ENCODE measurements at places on chromosomes 4 and X. TPM values are rescaled to one million over a fixed set of nuclear protein-coding genes. Genes with fewer than 3 reads are reported as not detected.

DNA sequence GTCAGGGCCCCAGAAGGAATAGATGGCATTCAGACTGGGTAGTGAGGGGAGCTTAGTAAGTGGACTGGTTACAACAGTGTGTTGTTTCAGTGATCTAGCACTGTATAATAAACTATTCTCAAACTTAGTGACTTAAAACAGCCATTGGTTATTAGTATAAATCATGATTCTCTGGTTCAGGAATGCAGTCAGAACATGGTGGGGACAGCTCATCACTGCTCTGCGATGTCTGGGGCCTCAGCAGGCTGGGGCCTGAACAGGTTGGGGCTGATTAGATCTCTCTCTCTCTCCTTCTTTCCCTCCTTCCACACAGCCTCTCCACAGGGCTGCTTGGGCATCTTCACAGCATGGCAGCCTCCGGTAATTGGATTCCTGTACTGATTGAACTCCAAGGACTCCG lies 160.4 kb downstream of the GATB start:
- H3K27ac ChIP-seq, result no peak overlapping the region
- H3K27me3 ChIP-seq, result no peaks in the 10 kb centered on the region
- H3K36me3 ChIP-seq, result no peaks in the 10 kb centered on the region
- DNase-seq, result no peak

GRCh38 chrX:44232081-44232480 lies 111.4 kb downstream of the EFHC2 start:
- no peak overlapping the region for H3K4me3 ChIP-seq
- H3K27me3 ChIP-seq, result no peaks in the 10 kb centered on the region
- DNase-seq, result no peak
- no peak overlapping the region for H3K27ac ChIP-seq
- no peaks in the 10 kb centered on the region for H3K4me1 ChIP-seq

GRCh38 chrX:153029875-153030274 lies 26.4 kb upstream of the PNMA3 start:
- no peak overlapping the region for H3K4me3 ChIP-seq
- DNase-seq, result no peak
- no peaks in the 10 kb centered on the region for H3K27me3 ChIP-seq
- H3K36me3 ChIP-seq, result no peaks in the 10 kb centered on the region
- no peak overlapping the region for H3K27ac ChIP-seq

GRCh38 chr4:98430708-98431403 lies 169.7 kb downstream of the RAP1GDS1 start:
- DNase-seq, result peak; percentile 93
- no peaks in the 10 kb centered on the region for H3K36me3 ChIP-seq
- peaks cover 40% of the 10 kb centered on the region for H3K4me1 ChIP-seq
- H3K27me3 ChIP-seq, result no peaks in the 10 kb centered on the region
- peak overlapping the region; percentile 46 for H3K4me3 ChIP-seq

- H3K4me3 ChIP-seq, result peak overlapping the region; percentile 74
- H3K4me1 ChIP-seq, result peaks cover 27% of the 10 kb centered on the region
- DNase-seq, result peak; percentile 77
These were observed 2.5 kb downstream of the BMP3 start for GRCh38 chr4:81032771-81033684.

DNA sequence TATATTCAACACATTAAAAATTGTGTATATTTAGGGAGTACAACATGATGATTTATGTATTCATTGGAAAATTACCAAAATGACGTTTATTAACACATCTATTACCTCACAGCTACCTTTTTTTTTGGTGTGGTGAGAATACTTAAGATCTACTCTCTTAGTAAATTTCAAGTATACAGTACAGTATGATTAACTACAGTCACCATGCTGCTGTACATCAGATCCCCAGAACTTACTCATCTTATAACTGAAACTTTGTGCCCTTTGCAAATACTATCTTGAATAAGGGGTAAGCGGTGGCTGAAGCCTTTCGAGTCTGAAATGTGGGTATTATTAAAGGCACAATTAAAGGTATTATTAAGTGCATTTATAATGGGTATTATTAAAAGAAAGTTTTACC lies 976 bp downstream of the PHKA1 start:
- peak overlapping the region; percentile 88 for H3K27ac ChIP-seq
- H3K27me3 ChIP-seq, result no peaks in the 10 kb centered on the region
- H3K36me3 ChIP-seq, result peaks cover 4% of the 10 kb centered on the region
- peaks cover 5% of the 10 kb centered on the region for H3K4me1 ChIP-seq

DNA sequence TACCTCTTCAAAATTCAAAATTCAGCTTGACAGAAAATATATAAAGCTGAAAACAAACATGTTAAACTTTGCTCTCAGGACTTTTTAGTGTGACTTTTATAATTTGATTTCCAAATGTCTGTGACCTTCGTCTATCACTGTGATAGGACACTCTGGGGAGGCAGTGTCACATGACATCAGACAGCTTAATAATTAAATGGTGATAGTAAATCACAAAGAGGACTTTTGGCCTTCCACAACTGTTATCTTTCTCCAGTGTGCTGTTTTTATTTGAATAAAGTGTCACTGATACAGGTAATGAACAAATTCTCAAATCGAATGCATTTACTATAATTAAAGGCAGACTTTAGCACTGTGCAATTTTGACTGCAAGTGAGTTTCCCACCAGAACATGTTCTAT lies 83.1 kb downstream of the MID1 start:
- H3K4me1 ChIP-seq, result no peaks in the 10 kb centered on the region
- no peaks in the 10 kb centered on the region for H3K36me3 ChIP-seq
- DNase-seq, result no peak
- no peaks in the 10 kb centered on the region for H3K27me3 ChIP-seq
- no peak overlapping the region for H3K27ac ChIP-seq

DNA sequence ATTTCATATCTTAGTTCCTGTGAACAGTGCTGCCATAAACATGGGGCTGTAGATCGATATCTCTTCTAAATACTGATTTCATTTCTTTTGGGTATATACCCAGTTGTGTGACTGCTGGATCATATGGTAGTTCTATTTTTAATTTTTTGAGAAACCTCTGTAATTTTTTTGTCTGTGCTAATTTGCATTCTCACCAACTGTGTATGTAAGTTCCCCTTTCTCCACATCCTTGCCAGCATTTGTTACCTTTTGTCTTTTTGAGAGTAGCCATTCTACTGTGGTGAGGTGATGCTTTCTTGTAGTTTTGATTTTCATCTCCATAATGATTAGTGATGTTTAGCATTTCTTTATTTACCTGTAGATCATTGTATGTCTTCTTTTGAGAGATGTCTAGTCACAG lies 2086.5 kb upstream of the TENM3 start:
- no peak overlapping the region for H3K27ac ChIP-seq
- DNase-seq, result no peak
- no peaks in the 10 kb centered on the region for H3K4me1 ChIP-seq

Gene UGT8
- total RNA-seq, result 1.8 TPM

DNA sequence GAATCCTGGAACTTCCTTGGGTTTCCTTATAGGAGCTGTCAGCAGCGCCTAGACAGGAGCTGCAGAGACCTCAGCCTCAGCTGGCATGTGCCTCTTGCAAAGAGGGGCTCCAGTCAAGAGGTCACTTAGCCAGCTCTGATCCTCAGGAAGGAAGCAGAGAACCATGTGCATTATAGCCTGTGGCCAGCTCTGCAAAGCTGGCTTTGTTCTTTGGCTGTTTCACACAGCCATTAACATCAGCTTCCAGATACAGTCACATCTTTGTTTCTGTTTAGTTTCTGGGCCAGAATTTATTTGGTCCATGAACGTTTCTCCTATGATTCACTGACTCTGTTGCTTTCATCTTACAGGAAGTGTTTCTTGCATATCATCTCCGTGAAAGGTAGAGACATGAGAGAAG lies 92.4 kb downstream of the CC2D2A start:
- DNase-seq, result no peak
- no peaks in the 10 kb centered on the region for H3K36me3 ChIP-seq
- no peaks in the 10 kb centered on the region for H3K4me1 ChIP-seq
- no peaks in the 10 kb centered on the region for H3K27me3 ChIP-seq
- no peak overlapping the region for H3K4me3 ChIP-seq

- H3K27ac ChIP-seq, result no peak overlapping the region
- no peak for DNase-seq
- no peak overlapping the region for H3K4me3 ChIP-seq
- no peaks in the 10 kb centered on the region for H3K4me1 ChIP-seq
- no peaks in the 10 kb centered on the region for H3K36me3 ChIP-seq
- no peaks in the 10 kb centered on the region for H3K27me3 ChIP-seq
These were observed 714.2 kb upstream of the PCDH7 start for GRCh38 chr4:30005995-30006394.

DNA sequence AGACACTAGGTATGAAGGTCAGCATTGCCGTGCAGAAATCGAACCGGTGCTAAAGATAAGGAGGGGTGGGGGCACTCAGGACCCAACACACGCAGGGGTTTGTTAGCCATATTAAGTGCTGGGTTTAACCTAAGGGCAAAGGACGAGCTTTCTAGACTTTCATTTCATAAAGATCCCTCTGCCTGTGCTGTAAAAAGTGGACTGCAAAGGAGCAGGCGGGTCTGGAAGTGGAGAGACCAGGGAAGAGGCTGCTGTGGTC lies 1.3 kb downstream of the CASP3 start:
- H3K4me3 ChIP-seq, result peak overlapping the region; percentile 93
- no peak overlapping the region for H3K27ac ChIP-seq
- H3K36me3 ChIP-seq, result no peaks in the 10 kb centered on the region

- no peaks in the 10 kb centered on the region for H3K4me1 ChIP-seq
- no peak overlapping the region for H3K4me3 ChIP-seq
- no peaks in the 10 kb centered on the region for H3K36me3 ChIP-seq
- no peak overlapping the region for H3K27ac ChIP-seq
- no peaks in the 10 kb centered on the region for H3K27me3 ChIP-seq
- no peak for DNase-seq
These were observed 510.9 kb downstream of the PPP4R3C start for GRCh38 chrX:26952213-26952612.

- no peak overlapping the region for H3K4me3 ChIP-seq
- H3K4me1 ChIP-seq, result no peaks in the 10 kb centered on the region
- H3K27me3 ChIP-seq, result no peaks in the 10 kb centered on the region
- no peak for DNase-seq
- no peak overlapping the region for H3K27ac ChIP-seq
- no peaks in the 10 kb centered on the region for H3K36me3 ChIP-seq
These were observed 59.7 kb downstream of the NAA11 start for GRCh38 chr4:79266136-79266535.

Gene SHOX
- not detected for total RNA-seq

Gene ADGRG2
- 1.4 TPM for total RNA-seq

- DNase-seq, result no peak
- H3K27ac ChIP-seq, result no peak overlapping the region
- no peak overlapping the region for H3K4me3 ChIP-seq
These were observed 1360.0 kb downstream of the TECRL start for GRCh38 chr4:63049278-63049677.

- H3K36me3 ChIP-seq, result peaks cover 14% of the 10 kb centered on the region
- peaks cover 36% of the 10 kb centered on the region for H3K4me1 ChIP-seq
- no peaks in the 10 kb centered on the region for H3K27me3 ChIP-seq
These were observed 119.4 kb upstream of the FAM9B start for GRCh38 chrX:9153300-9153699.

DNA sequence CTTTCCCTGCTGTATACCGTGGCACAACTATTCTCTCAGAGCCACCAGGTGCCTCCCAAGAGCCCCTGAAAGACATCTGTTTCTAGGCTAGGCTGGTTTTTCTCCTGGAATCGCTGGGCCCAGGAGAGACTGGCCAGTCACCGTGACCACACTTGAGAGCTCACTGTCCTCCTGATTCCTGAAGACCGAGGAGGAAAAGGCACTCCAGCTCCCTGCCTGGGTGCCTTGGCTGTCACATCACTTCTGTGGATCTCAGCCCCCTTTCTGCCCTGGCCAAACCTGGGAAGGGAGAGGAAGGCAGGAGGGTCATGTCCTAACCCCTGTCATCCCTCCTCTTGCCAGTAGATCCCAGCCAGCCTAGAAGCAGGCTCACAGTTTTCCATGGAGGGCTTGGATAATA lies 54.7 kb upstream of the LAS1L start:
- H3K4me1 ChIP-seq, result peaks cover 12% of the 10 kb centered on the region
- DNase-seq, result no peak
- H3K36me3 ChIP-seq, result no peaks in the 10 kb centered on the region
- H3K4me3 ChIP-seq, result no peak overlapping the region

DNA sequence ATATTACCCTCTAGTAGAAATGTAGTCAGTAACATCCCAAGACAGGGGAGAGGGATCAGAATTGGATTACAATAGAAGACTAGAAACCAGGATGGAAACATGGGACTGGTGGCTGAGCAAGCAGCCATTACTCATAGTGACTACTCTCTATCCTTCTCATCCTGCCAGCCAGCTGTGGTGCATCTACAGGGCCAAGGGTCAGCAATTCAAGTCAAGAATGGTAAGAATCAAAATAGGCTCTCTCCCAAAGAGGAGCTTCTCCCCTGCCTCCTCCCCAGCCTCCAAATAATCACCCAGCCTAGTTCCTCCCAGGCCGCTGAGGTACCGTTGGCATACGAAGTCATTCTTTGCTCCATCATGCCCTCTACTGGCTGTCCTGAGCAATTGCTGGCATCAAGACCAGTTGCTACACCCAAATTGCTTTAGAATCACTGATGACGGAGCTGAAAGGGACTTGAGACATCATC lies 19.4 kb downstream of the AWAT2 start:
- H3K36me3 ChIP-seq, result no peaks in the 10 kb centered on the region
- no peaks in the 10 kb centered on the region for H3K27me3 ChIP-seq
- H3K4me1 ChIP-seq, result no peaks in the 10 kb centered on the region
- peak; percentile 69 for DNase-seq
- H3K4me3 ChIP-seq, result no peak overlapping the region

DNA sequence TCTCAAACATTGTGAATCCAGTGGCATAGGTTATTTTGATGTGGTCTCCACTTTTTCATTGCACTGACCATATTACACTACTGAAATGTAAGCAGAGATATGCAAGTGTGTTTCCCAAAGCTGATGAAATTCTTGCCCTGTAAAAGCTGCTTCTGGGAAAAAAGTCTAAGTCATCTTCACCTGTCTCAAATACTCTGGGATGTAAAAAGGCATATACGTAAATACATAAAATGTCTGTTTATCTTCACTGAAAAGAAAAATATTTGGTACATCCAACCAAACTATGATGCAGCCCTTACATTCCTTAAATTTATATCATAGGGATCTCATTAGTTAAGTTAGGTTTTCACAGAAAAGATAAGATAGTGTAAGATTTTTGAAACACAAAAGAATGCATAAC lies 7.9 kb downstream of the KDR start:
- no peaks in the 10 kb centered on the region for H3K27me3 ChIP-seq
- H3K4me1 ChIP-seq, result peaks cover 3% of the 10 kb centered on the region
- H3K36me3 ChIP-seq, result no peaks in the 10 kb centered on the region
- H3K27ac ChIP-seq, result no peak overlapping the region
- no peak for DNase-seq

- no peaks in the 10 kb centered on the region for H3K36me3 ChIP-seq
- DNase-seq, result no peak
- H3K4me3 ChIP-seq, result no peak overlapping the region
These were observed 147.9 kb upstream of the NEIL3 start for GRCh38 chr4:177161781-177162180.

Gene GPC4
- 6.4 TPM for total RNA-seq

DNA sequence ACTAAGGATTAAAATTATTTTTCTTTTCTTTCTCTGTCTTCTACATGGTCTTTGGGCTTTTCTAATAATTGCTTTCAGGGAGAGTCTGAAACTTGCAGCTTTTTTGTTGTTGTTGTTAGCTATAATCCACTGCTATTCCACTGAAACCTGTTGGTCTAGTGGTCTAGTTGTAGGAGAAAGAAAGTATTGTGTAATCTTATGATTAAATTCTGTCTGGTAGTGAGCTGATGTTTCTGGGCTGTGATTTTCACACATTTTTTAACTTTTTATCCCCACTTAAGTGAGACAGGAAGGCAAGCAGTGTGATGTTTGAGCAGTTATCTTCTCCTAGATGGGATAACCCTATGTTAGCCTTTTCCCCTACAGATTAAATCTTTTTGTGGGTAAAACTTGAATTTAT lies 825.2 kb downstream of the PCDH7 start:
- no peaks in the 10 kb centered on the region for H3K27me3 ChIP-seq
- DNase-seq, result no peak
- no peak overlapping the region for H3K4me3 ChIP-seq
- no peaks in the 10 kb centered on the region for H3K36me3 ChIP-seq

All from PC-3 (cell line).